Fibroblast of the aortic adventitia (primary cell): ENCODE measurements at places on chromosomes 6 and 20. TPM values are rescaled to one million over a fixed set of nuclear protein-coding genes. Genes with fewer than 3 reads are reported as not detected.

Gene MEI4
- total RNA-seq: not detected in 2 replicates

Gene LRRN4
- 0.09 TPM in 1 of 2 replicates, not detected in the other for total RNA-seq

Gene SDCBP2
- total RNA-seq: 1.4 and 2.3 TPM in 2 replicates

Gene HINT3
- 23.5 and 30.6 TPM in 2 replicates for total RNA-seq

Gene SAMHD1
- 32.7 and 41.8 TPM in 2 replicates for total RNA-seq

Gene MATN4
- total RNA-seq: not detected in 2 replicates

Gene TCFL5
- total RNA-seq: 23.7 and 27.9 TPM in 2 replicates

Gene CBLN4
- total RNA-seq: not detected in 2 replicates

Gene TMEM200A
- total RNA-seq: 61.5 and 137 TPM in 2 replicates

Gene HSPA1L
- total RNA-seq: 1.4 and 2.4 TPM in 2 replicates

Gene MAS1
- total RNA-seq: under 0.01 and 0.08 TPM in 2 replicates

Gene PRKN
- total RNA-seq: 2.0 and 4.0 TPM in 2 replicates

Gene VAPB
- total RNA-seq: 16.0 and 17.2 TPM in 2 replicates

Gene KCNB1
- 0.27 and 0.41 TPM in 2 replicates for total RNA-seq

Gene ID4
- total RNA-seq: 11.4 and 18.0 TPM in 2 replicates

- DNase-seq: no peak
These were observed 97.5 kb downstream of the CDH4 start for GRCh38 chr20:61349447-61350165.

GRCh38 chr6:107633680-107634323, 143.9 kb downstream of the SOBP start:
- no peak for DNase-seq

GRCh38 chr20:54606380-54606779, 131.0 kb downstream of the DOK5 start:
- no peak for DNase-seq

DNA sequence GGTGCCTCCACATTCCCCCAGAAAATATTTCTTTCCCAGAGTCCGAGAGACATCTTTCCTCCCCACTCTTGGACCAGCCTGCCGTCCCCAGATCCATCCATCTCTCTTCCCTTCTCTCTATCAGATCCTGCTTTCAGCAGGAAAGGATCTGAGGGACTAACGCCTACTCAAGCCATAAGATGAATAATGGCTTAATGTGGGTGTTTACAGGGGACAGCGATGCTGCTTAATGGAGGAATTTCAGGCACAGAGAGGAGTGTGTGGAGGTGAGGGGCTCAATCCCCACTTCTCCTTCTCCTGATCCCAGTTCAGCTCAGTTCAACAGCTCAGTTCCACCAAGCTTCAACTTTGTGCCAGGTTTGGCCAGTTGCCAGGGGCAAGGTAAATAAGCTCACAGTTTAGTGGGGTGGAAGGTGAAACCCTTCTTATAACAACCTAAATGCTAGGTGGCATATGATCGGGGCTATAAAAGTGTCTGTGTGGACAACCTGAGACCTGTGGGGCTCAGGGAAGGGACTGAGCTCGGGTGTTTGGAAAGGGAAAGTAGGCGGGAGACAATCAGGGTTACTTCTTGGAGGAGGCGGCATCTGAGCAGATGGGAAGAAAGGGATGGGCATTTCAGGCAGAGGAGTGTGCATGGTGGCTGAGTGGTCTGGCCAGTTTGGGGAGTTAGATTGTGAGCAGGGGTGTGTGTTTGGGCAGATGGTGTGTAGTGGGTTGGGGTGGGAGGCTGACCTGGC, 55.8 kb downstream of the CDH22 start:
- DNase-seq: no peak

DNA sequence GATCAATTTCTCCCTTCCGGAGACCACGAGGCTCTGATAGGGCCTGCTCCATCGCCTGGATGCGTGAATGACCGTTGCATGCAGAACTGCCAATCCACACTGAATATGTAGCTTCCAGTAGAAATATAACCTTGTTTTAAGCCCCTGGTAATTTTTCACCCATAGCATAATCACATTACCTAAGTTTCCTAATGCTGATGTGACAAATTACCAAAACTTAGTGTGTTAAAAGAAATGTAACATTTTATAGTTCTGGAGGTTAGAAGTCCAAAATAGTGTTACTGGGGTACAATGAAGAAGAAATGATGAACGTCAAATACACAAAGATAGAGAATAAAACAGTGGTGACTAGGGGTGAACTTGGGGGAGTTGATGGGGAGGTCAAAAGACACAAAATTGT, 22.0 kb upstream of the SIRPD start:
- DNase-seq: no peak

- no peak for DNase-seq
These were observed 109.9 kb upstream of the TIAM2 start for GRCh38 chr6:154885214-154885613.

- DNase-seq: no peak
These were observed 253.8 kb upstream of the PRDM1 start for GRCh38 chr6:105832313-105832761.

DNA sequence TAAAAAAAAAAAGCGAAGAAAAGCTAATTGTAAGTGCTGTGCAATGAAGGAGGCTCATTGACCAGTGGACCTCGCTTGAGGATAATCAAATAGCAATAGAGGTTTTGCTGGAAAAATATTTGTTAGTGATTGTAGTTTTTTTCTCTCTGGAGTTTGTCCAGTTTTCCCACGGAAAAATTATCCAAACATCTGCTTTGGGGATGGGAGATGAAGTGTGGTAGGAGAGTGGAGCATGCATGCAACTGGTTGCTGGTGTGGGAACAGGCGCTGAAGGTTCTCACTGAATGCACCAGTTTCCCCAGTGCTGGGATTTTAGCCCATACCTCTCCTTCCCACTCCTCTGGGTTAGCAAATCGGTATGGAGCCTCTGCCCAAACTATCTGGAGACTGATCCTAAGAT, 281.7 kb upstream of the TAB2 start:
- DNase-seq: no peak

- peak; percentile 45 for DNase-seq
These were observed 702.7 kb downstream of the MAFB start for GRCh38 chr20:39986173-39986904.

GRCh38 chr20:1868856-1869255, 26.4 kb upstream of the SIRPA start:
- peak; percentile 54 for DNase-seq

DNA sequence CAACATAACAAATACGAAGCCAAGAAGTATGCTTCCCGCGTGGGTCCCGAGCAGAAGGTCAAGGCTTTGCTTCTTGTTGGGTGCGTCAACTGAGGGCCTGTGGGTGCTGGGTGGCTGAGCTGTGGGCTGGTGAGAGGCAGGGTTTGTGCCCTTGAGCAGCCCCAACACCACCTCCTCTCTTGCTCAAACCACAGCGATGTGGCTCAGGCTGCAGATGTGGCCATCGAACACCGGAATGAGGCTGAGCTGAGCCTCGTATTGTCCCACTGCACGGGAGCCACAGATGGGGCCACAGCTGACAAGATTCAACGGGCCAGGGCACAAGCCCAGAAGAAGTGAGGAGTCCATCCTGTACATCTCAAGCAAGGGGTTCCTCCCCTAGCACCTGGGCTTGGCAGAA, 7.0 kb upstream of the PTPRA start:
- no peak for DNase-seq

DNA sequence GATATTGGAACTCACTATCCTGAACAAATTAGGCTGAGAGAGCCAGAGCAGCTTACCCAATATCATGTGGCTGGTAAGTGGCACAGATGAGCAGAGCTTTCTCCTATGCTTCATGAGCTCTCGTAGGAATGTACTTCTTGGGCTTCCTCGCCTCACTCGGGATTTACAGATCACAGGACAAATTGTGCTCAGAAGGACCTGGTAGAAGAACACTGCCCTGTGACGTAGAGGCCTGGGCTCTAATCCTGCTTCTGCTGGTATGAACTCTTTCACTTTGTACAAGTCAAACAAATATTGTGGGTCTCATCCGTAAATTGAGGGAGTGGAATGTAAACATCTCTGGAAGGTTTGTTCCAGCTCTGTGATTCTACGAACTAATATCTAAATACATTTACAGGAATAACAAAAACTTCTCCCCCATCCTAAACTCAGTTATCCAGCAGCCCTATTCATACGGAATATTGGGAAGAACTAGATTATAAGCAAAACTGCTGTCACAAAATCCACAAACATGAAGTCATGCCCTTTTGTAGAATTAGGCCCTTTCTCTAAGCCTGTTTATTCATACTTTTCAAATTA, 187.6 kb downstream of the CLIC5 start:
- DNase-seq: no peak

DNA sequence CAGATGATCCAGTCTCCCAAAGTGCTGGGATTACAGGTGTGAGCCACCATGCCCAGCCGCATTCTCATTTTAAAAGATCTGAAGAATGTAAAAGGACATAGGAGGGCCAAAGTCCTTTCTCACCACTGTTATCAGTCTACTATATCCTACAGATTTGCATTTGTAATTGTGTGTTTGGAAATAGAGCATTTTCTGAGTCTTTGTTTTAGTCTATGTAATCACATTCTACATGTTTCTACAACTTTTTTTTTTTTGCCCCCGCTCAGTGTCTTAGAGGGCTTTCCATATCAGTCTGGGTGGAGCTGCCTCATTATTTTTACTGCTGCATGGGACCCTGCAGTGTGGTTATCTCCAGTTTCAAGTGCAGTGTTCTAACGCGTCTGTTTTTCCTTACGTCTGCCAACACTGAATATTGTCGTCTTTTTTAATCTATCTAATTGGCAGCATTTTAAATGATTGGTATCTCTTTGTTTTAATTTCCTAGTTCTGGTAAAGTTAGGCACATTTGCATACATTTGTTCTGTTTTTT, 7.8 kb downstream of the CUL9 start:
- no peak for DNase-seq

DNA sequence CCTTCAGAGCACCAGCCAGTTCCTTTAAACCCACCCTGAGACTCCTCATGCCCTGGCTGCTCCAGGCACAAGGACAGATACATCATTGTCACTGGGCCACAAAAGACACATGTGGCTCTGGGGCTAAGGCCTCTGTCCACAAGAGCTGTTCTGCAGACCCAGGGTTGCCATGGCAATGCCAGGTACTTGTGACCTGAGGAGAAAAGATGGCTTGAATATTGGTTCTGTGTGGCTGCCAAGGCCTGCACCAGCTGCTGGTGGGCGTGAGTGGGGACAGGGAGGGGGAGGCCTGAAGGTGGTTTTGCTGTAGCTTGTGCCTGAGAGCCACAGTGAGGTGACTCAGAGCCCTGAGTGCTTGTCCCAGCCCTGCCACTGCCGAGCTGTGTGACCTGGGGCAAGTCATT, 31.8 kb downstream of the SAYSD1 start:
- DNase-seq: no peak

- no peak for DNase-seq
These were observed 11.6 kb downstream of the AKAP7 start for GRCh38 chr6:131146865-131147264.

DNA sequence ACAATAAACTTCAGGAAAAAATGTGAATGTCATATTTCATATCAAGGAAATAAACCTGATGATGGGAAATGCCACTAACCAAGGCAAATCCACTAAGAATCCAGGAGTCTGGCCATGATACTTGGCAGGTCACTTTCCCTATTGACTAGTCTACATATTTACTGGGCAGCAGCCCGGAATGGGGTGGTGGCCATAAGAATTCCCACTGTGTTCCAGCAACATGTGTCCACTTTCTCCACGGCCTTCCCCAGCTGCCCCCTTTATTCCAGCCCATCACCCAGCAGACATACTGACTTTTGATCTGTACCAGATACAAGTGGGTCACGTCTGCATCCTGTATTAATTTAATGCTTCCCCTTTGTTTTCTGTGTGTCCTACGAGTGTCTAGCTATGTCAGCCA, 234.5 kb upstream of the PRDM1 start:
- no peak for DNase-seq

GRCh38 chr6:36327226-36327918, 9.3 kb downstream of the BNIP5 start:
- no peak for DNase-seq

DNA sequence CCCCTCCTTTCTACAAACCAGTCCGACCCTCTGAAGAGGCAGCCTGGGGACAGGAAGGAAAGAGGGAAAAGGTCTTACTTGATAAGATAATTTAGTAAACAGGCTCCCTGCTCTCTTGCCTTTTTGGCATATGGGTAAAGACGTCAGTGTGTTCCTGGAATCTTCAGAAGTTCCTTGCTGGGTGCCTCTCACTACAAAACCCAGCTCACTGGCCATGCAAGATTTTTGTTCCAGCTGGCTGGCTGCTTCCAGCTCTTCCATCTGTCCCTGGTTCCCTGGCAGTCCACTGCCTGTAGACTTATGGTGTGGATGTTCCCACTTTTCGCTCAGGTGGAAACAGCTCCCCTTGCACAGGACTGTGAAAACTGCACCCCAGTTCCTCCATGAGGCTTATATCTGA, 57.4 kb downstream of the MOCS1 start:
- no peak for DNase-seq

GRCh38 chr6:121216928-121217327, 117.4 kb downstream of the TBC1D32 start:
- no peak for DNase-seq

DNA sequence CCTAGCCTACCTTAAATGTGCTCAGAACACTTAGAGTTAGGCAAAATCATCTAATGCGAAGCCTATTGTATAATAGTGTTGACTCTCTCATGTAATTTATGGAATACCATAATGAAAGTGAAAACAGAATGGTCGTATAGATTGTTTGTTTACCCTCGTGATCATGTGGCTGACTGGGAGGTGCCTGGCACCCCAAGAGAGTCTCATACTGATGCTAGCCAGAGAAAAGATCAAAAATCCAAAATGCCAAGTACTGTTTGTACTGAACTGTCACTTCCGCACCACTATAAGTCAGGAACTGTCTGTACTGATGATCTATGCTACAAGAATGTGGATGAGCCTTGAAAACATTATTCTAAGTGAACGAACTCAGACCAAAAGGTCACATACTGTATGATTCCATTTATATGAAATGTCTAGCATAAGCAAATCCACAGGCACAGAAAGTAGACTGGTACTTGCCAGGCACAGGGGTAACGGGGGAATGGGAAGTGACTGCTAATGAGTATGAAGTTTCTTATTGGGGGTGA, 22.4 kb downstream of the ZMYND8 start:
- peak; percentile 89 for DNase-seq

GRCh38 chr6:100617633-100618350, 153.1 kb upstream of the SIM1 start:
- DNase-seq: no peak

DNA sequence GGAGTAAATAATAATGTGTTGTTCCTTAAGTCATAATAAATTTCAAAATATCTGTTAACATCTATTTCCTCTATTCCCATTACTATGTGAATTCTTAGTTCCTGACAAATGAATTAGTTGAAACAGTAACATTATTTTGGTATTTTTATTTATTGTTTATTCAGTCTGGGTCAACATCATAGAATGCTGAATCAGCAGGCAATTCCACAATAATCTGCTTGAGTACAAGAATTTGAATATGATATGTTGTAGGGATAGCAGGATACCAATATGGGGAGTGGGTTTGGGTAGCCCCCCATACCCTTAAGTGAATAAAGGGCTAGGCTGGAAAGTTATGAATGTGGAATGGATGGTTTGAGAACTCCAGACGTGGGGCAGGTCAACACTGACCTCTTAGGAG, 373.2 kb upstream of the CHD6 start:
- no peak for DNase-seq

DNA sequence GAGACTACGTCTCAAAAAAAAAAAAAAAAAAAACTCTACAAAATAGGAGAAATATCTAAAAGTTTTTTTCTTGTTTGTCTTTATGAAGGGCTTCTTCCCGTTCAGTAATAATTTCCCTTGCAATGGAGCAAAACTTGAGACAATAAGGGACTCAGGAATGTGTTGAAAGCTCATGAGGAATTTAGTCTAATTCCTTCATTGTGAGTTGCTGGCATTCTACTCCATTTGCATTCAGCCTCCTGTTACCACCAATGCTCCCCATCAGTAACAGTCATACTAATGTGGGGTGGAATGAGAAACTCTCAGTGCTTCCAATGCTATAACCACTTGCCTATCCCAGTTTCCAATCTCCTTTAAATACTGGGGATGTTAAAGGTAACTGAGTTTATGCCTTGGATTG, 576.7 kb upstream of the AGPAT4 start:
- no peak for DNase-seq
